ENCODE measurements at places on chromosomes 3 and 15. TPM values are rescaled to one million over a fixed set of nuclear protein-coding genes. Genes with fewer than 3 reads are reported as not detected.

The ROPN1 gene
- 0.69 TPM for total RNA-seq

The KBTBD13 gene
- 0.30 TPM for total RNA-seq

The CCR4 gene
- total RNA-seq, result 0.59 TPM

The AHSG gene
- total RNA-seq, result not detected

The SUCNR1 gene
- total RNA-seq, result 0.39 TPM

The SENP8 gene
- 1.7 TPM for total RNA-seq

The ZNF710 gene
- total RNA-seq, result 7.4 TPM

The ANXA2 gene
- 913 TPM for total RNA-seq

The TJP1 gene
- 76.4 TPM for total RNA-seq

The IMPG2 gene
- total RNA-seq, result 0.59 TPM

The NANOGP8 gene
- total RNA-seq, result 0.89 TPM

The ERICH6 gene
- total RNA-seq, result not detected

The LTK gene
- 0.69 TPM for total RNA-seq

The TMEM41A gene
- total RNA-seq, result 19.6 TPM

The DAPK2 gene
- total RNA-seq, result 9.7 TPM

The PROS1 gene
- total RNA-seq, result 27.0 TPM
